Mucosa of descending colon (tissue), 3 donors: ENCODE measurements at places on chromosomes 2 and 18. TPM values are rescaled to one million over a fixed set of nuclear protein-coding genes. Genes with fewer than 3 reads are reported as not detected.

CRYBA2 gene
- 5.0 TPM for total RNA-seq

KLHL14 gene
- 0.32 TPM for total RNA-seq

NR4A2 gene
- total RNA-seq: 3.0 TPM

SLC20A1 gene
- 128 TPM for total RNA-seq

CAVIN2 gene
- total RNA-seq: 154 TPM

ALK gene
- total RNA-seq: 0.09 TPM

LIMS1 gene
- total RNA-seq: 31.2 TPM
